ENCODE measurements at places on chromosomes 4 and X.

DNA sequence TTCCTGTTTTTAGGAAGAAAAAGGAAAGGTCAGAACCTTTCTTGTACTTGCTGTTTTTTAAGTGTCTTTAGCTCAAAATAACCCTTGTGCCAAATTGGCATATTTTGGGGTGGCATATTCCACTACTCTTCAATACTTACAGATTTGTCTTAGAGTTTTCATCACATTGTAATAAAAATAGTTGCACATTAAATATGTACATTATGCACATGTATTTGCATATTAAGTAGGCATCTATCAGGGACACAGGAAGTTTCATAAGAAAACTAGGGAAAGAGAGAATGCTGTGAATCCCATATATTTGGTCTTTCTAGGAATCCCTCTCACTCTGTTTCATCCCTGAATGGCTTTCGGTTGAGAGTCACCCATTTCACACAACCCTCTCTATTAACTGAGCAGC is 139.6 kb downstream of the LARP7 start:
- no peak for DNase-seq

- no peak for DNase-seq
Measured at GRCh38 chrX:134013092-134013497, 27.7 kb upstream of the GPC3 start.

GRCh38 chr4:102625232-102625930 is 124.2 kb downstream of the NFKB1 start:
- DNase-seq, result peak; percentile 67

- DNase-seq, result peak; percentile 21
Measured at GRCh38 chrX:123833387-123833786, 26.5 kb upstream of the XIAP start.

GRCh38 chr4:109429545-109429944 is 4.1 kb upstream of the SEC24B start:
- no peak for DNase-seq

- no peak for DNase-seq
Measured at GRCh38 chr4:45064741-45065140, 338.4 kb upstream of the GNPDA2 start.

GRCh38 chr4:64465263-64465662 is 56.0 kb upstream of the TECRL start:
- no peak for DNase-seq

- no peak for DNase-seq
Measured at GRCh38 chrX:13721371-13721770, 13.0 kb downstream of the TRAPPC2 start.

DNA sequence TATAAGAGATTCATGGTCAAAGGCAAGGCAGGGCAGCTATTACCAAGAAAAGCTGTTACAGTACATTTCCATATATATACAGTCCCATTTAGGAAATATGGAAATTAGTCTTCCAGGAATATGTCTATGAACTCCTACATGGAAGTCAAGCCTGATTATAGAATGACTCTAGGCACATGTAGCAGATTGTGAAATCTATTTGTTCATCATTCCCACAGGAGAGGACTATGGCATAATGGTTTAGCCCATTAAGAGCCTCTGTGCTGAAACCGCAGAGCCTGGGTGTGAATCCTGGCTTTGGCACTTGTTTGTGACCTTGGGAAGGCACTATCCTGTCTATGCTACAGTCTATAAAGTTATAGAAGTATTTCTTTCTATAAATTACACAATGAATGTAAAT is 764.8 kb downstream of the RAPGEF2 start:
- DNase-seq, result no peak

DNA sequence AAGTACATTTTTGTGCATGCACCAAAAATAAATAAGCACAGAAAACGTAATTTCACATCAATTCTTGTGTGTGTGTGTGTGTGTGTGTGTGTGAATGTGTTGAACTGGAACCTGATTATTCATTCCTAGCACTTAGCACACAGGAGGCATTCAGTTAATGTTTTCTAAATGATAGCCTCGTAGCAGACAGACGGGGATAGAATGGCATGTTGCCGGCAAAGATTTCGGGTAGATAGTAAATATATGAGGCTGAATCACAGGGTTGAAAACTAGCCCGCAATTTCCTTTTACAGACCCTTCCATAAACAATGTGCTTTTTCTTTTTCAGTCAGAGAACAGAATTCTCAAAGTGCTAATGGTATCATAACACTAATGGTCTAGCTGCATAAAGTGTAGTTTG is 13.5 kb downstream of the MAOB start:
- no peak for DNase-seq

DNA sequence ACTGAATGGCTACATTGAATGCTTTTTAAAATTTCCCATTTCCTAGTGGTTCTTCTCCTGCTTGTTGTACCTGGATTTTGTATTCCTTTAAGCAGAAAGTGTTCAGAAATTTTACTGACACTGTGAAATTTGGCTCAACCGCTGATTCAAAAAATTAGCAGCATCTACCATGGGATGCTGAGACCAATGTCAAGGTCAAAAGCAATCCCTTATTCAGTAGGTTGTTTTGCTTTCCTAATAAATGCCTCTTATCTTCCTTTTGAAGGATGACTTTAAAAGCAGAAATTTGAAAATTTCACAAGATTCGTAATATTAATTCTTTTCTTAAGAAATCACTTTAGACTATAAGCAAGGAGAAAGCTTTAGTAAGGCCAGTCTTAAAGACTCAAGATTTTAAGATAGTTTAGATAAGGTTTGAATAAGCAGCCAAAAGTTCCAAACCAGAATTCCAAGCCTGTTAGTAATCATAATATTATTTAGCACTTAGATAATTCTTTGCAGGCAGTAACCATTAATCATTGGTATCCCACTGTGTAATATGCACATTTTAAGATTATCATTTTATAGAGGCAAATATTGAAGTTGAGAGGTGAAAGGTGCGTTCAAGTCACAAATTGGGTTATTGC is 508.8 kb downstream of the ANKRD50 start:
- DNase-seq, result no peak

DNA sequence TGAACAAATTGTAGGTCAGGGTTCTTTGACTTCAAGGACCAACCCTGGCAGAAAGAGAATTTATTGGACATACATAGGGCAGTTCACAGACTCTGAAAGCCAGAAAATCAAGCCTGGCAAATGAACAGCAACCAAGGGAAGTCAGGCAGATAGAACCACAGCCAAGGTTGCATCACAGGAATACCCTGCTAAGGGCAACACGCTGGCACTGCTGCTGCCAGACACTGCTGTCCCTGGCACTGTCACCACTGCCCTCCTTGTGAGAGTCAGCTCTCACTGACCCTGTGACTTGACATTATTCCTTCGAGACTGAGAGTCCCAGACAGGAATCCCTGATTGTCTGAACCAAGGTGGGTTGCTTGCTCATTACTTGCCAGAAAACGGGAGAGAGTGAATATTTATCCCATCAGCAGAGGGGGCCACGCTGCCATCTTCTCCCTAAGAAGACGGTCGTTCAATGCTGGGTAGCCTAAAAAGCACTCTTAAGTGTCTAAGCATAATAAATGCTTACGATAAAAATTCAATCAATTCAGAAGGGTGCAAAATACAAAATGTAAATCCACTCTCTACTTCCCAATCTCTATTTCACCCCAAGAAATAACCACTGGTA is 23.2 kb upstream of the PTTG2 start:
- no peak for DNase-seq

GRCh38 chr4:171239196-171239595 is 574.0 kb upstream of the GALNTL6 start:
- no peak for DNase-seq

DNA sequence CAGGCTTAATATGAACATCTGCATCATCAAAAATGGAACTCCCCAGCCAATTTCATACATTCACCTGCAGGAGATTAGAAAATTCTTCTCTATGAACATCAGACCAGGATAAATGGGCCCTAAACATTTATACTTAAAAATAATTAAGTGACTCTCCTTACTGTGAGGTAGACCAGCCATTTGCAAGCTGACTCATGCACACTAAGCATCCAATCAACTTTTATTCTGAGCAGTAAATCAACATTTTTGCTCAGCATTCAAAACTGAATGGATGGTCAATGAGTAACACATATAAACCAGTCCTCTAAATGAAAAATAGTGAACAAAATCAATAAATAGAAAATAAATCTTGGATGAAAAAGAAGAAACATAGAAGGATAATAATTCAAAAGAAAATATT is 19.9 kb upstream of the PCDH10 start:
- no peak for DNase-seq

DNA sequence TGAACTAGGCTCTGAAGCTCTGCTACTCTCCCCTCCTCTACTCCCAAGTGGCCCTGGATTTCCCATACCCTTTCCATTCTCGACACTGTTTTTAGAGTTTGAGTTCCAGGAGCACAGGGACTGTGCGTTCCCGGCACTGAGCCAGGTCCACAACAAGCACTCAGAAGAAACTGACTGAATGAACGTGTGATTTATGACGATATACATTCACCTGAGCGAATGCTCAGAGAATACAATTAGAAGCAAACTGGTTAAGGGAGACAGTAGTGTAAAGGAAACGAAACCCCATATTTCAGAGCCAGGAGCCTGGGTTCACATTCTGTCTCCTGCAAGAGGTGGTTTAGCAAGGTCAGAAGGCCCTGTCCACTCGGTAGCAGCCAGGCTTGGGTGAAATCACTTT is 1.4 kb upstream of the KIAA0232 start:
- DNase-seq, result no peak

DNA sequence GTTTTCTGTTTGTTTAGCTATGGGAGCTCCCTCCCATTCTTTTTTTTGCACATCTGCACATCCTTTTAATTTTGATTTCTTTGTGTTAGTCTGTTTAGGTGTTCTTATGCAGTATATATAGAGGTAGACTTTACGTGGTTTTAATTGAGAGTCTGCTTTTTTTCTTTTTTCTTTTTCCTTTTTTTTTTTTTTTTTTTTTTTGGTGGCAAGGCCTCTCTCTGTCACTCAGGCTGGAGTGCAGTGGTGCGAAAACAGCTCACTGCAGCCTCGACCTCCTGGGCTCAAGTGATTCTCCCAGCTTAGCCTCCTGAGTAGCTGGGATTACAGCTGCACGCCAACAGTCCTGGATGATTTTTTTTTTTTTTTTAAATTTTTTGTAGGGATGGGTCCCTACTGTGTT is 68.2 kb downstream of the FAM193A start:
- DNase-seq, result no peak

DNA sequence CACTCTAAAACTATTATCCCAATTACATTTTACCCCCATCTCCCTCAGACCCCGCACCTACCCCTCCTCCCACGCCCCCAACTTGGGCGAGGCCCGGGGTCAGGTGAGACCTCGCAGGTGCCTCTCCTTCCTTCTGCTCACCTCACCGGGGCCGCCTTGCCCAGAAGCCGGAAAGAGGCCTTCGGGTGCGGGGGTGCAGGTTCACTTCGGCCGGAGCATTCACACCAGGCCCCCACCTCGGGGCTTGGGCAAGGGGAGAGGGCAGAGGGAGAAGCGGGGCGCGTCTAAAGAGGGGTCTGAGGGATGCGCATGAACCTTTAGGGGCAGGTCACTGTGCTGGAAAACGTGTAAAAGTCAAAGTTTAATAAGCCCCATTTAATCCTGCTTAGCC is 427 bp downstream of the ZNF182 start:
- DNase-seq, result peak; percentile 1

- DNase-seq, result no peak
Measured at GRCh38 chrX:39773150-39773549, 324.6 kb downstream of the BCOR start.

DNA sequence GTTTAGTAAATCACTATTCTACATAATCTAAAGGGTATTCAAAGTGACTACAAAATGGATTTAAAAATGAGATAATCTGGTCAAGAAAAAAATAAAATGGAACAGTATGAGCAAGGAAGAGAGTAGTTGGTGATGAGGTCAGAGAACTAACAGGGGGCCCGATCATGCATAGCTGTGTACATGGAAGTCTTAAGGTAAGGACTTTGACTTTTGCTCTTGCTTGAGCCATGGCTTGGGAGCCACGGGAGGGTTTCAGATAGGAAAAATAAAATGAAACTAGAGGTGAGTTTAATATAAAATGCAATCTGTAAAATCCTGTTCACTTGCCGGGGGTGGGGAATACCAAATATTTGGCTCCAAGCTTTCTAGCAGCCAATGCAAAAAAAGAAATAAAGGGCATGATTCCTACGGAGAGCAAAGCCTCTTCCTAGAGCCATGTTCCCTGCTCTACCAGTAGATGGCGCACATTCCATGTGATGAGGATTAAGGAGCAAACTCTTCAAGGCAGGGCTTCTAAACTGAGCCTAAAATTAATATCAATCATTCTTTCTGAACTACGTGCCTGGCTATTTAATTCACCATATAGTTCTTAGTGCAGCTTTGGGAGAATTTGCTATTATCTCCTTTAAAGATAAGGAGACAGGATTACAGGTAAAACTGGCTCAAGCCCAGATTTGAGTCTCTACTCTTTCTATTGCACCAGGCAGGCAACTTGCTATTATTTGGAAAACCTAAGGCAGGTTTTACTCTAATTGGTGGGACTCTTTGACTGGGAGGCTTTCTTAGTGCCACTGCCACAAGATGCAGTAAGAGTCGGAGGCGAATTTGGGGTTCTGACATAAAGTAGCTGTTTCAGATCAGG is 6.8 kb upstream of the CLCN5 start:
- no peak for DNase-seq

- no peak for DNase-seq
Measured at GRCh38 chr4:154421618-154422017, 70.0 kb downstream of the DCHS2 start.

DNA sequence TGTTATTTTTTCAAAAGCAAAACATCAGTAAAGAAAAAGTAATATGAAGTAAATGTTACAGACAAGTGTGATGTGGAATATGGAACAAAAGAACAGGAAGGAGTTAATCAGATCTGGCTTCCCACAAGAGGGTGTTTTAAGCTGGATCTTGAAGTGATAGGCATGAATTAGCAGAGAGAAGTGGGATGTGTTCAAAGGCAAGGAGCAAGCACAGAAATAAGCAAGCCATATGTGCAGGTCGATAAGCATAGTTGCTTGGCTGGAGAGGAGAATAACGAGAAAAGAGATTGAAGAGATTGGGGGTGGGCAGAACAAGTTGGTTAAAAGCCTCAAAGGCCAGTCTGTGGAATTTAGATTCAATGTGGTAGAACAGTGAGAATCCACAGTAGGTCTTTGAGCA is 60.9 kb upstream of the PRPS1 start:
- no peak for DNase-seq

- no peak for DNase-seq
Measured at GRCh38 chr4:142615324-142615665, 230.8 kb downstream of the INPP4B start.

GRCh38 chrX:71953391-71953790 is 42.7 kb downstream of the NHSL2 start:
- DNase-seq, result no peak

GRCh38 chr4:124032035-124032434 is 635.4 kb downstream of the SPRY1 start:
- DNase-seq, result no peak

DNA sequence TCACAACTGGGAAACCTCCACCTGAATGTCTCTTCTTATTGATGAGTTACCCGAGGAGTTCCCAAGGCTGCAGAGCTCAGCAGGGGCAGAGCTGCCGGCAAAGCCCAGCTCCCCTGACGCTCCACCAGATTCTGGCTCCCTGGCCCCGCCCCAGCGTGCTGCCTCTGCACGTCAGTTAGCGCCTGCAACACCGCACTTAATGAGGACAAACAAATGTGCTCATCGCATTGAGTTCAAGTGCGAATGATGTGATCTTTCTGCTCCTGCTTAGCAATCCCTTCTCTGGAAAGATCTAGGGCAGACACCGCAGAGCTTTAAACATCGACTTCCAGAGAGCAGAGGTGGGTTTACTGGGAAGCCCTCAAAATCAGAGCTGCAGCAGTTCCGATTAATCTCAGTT is 55.5 kb upstream of the FBXW7 start:
- DNase-seq, result no peak
